Activated naive CD4-positive, alpha-beta T cell treated with anti-CD3 and anti-CD28 coated beads, Interleukin-2, amount 50 U/mL, for 72 hours (primary cell): ENCODE measurements at places on chromosomes 12 and 14. TPM values are rescaled to one million over a fixed set of nuclear protein-coding genes. Genes with fewer than 3 reads are reported as not detected.

SERPINA12 gene
- total RNA-seq = not detected

PUS7L gene
- 22.5 TPM for total RNA-seq

ING4 gene
- 24.3 TPM for total RNA-seq

HELB gene
- 29.4 TPM for total RNA-seq

CPNE6 gene
- not detected for total RNA-seq

- no peak for DNase-seq
Observed at GRCh38 chr12:54463034-54463433, 10.4 kb downstream of the GTSF1 start.

- no peak for DNase-seq
Observed at GRCh38 chr12:108320507-108321293, 18.4 kb downstream of the CMKLR1 start.

DNA sequence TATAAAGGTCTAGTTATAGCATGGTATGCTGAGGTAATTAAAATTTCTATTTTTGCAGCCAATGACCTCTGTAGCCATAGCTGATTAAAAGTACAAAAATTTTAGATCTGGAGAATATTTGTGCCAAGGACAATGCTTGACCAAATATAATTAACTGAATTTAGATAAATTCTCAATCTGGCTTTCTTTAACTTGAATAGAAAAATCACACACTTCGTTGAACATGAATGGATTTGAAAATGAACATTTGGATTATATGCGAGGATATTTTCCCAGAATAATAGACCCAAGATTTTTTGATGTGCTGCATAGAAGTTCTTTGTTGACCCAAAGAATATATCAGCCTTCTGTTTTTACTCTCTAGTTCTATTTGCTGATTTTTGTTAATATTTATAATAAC is 38.4 kb upstream of the G2E3 start:
- no peak for DNase-seq

GRCh38 chr12:25041006-25041741 is 92.3 kb upstream of the BCAT1 start:
- no peak for DNase-seq

DNA sequence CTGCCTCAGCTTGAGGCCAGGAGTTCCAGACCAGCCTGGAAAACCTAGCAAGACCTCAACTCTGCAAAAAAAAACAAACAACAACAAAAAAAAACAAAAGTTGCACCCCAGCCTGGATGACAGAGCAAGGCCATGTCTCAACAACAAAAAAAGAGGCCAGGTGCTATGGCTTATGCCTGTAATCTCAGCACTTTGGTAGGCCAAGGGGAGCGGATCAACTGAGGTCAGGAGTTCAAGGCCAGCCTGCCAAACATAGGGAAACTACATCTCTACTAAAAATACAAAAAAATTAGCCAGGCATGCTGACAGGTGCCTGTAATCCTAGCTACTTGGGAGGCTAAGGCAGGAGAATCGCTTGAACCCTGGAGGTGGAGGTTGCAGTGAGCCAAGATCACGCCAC is 6.5 kb upstream of the SLC2A14 start:
- DNase-seq = no peak

GRCh38 chr12:49352351-49352750 is 5.7 kb downstream of the DNAJC22 start:
- no peak for DNase-seq

DNA sequence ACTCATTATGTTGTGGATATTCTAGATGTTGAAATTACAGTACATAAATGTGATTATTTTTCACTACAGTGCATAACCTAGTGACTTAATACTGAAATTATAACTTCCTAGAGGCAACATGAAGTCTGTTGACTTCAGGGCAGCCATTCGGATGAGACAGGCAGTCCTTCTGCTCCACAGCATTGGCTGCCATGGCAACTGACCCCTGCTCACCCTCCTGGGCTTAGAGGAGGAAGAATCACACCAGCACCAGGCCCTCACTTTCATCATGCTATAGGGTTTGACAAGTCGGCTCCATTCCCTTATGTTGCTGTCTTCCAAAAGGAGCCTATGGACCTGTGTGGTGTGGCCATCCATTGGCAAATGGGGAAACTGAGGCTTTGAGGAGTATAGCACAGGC is 233.5 kb upstream of the TMEM132C start:
- no peak for DNase-seq

- no peak for DNase-seq
Observed at GRCh38 chr14:102693006-102693755, 84.1 kb upstream of the TRAF3 start.

GRCh38 chr12:114476159-114476558 is 70.2 kb upstream of the TBX5 start:
- DNase-seq = no peak

GRCh38 chr12:85690146-85690545 is 146.1 kb downstream of the RASSF9 start:
- no peak for DNase-seq

DNA sequence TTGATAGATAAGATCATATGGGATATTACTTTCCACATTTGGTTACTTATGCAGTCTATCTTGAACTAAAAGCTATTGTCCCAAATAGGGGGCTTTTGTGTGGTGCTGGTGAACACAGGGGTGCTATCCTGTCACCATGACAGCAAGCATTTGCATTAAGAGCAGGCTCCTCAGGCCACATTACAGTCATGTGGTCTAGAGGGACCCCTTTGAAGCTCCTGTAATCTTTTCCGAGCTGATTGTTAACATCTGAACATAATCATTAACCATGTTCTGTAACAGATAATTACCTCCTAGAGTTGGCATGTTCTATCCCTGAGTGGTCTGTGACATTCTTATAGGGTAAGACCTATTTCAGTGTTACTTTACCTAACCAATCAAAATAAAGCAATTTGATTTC is 178.8 kb downstream of the KTN1 start:
- DNase-seq = no peak

DNA sequence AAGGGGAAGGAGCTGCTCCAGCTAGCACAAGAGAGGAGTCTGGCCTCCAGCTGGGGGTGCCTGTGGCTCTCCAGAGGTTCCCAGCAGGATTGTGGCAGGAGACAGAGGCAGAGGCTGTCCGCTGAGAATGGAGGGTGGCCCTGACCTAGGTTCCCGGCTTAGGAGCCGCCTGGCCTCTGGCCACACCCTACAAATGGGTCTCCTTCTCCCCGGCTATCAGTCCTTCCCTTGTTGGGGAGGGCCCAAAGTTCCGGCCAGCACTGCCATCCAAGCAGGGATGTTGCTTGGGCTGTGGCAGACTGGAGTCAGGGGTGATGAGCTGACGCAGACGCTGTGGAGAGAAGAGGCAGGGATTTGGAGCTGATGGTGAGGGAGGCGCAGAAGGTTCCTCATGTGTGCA is 23.1 kb downstream of the SLC6A12 start:
- no peak for DNase-seq

- no peak for DNase-seq
Observed at GRCh38 chr12:124617615-124618014, 50.2 kb upstream of the NCOR2 start.
